ENCODE measurements at places on chromosomes 3 and 15. TPM values are rescaled to one million over a fixed set of nuclear protein-coding genes. Genes with fewer than 3 reads are reported as not detected.
A peak's percentile ranks its signal among the peaks of the same experiment; 100 is the strongest.

Gene DYNLT2B
- total RNA-seq = 4.4 TPM

DNA sequence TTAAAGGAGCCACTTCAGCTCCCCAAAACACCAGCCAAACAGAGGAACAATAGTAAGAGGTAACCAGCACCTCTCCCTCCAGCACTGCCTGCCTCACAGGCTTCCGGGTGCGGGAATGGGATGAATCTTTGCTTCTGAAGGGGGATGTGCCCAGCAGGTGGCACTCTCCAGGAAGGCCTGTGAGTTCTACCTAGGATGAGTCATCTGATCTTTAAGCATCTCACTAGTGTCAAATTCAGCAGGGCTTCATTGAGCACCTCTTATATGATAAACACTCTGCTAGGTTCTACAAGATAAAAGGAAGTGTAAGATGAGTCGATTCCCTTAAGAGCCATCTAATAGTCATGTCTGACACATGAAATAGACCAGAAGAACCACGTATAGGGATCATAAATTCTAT is 237.4 kb upstream of the UMPS start:
- DNase-seq = no peak

DNA sequence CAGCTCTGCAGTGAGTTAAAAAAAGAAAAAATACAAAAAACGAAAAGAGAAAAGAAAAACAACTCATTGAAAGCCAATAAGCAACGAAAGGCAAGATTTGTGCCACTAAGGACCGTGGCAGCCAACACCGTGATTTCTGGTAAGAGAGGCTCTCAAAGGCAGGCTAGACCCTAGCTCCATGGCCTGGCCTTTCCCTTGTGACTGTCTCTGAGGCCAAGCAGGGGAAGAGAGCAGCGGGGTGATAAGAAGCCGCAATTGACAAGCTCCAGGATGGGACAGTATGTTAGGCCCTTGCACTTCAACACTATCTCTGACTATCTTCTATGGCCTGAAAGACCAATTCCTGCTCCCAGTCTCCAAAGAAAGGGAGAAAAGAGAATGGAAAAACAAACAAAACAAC is 12.4 kb downstream of the APOD start:
- no peak for DNase-seq

Gene CPN2
- 0.26 TPM for total RNA-seq

Gene FBXO40
- total RNA-seq = not detected

DNA sequence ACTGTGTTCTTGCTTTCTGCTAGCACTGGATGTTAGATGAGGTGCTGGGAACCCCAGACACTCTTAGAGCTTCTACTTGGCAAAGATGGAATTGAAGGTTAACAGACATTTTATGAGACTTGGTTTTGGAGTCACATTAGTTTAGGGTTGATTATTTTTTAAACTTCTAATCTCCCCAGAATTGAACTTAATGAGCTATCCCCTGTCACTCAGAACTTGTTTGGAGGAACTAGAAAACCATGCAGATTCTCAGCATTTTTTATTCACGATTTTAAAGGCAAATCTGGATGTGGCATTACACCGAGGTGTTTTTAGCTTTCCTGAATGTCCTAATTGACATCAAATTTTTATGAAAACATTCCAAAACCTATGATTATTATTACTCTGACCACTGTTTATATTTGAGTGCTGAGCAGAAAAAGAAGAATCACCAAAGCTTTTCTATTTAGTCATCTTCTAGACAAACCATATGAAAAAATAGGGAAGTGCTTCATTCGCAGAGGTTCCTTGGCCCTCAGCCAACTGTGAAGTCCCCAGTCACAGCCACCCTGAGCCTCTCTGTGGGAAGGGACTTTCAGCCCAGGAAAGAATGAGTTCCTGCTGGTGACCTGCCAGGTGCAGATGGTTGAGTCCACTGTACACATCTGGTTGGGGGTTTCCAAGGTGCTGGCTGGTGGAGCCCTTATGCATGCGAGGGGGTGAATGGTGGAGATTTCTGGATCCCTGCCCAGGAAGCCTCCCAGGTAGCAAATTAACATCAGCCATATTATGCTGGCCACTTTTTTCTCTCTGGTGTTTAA is 196.0 kb upstream of the TOPAZ1 start:
- peak; percentile 83 for DNase-seq

Gene SUCNR1
- 6.5 TPM for total RNA-seq

DNA sequence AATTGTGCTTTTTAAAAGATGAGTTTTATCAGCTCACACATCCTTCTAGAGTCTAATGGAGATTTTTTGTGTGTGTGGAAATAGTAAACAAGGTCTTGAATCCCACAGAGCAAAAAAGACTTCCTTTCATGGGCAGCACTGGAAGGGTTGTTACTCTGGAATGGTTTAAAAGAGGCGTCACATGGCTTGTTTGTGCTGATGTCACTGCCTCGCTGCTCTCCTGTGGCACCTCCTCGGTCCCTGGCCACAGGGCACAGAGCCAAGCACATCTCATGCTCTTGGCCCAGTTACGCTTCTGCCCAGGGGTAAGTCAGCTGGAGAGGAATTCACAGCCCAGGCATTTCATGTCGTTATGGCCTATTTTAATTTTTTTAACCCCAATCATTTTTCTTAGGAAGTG is 53.2 kb downstream of the PGPEP1L start:
- no peak for DNase-seq

DNA sequence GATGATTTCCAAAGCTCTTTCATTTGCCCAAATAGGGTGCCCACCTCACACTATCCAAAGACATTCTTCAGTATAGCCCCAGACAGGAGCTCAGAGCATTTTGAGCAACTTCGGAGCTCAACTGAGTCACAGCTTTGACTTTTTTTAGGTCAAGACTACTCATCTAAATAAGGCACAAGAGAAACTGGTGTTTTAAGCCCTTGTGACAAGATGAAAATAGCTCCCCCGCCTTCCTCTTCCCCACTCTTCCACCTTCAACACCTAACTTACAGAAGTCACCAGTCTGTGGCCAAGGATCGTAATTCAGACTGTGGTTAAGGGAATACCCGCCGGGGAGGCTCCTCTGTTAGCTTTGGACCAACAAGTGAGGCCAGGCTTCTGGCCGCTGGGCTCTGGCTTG is 60.4 kb upstream of the CA12 start:
- DNase-seq = no peak

Gene GOLGA8J
- total RNA-seq = not detected

- DNase-seq = no peak
Measured at GRCh38 chr15:25596644-25597562, 158.1 kb upstream of the UBE3A start.

- no peak for DNase-seq
Measured at GRCh38 chr15:68485721-68486360, 53.9 kb upstream of the ITGA11 start.

Gene KIF15
- total RNA-seq = 2.5 TPM

GRCh38 chr3:43010638-43011037 is 31.5 kb downstream of the GASK1A start:
- DNase-seq = no peak

DNA sequence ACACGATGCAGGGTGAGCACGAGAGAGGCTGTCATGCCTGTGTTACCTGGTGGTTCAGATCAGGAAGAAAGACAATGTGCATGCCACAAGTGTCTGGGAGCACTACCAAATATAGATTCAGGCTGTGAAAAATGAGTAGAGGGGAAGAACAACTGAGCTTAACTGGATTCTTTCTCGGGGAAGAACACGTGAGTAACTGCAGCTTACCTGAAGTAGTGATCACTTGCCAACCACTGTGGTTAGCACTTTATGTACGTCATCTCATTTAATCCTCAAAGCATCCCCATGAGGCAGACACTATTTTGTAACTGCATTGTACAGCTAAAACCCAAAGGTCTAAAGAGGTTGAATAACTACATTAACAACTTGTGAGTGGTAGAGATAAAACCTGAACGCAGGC is 746.2 kb downstream of the TUSC7 start:
- DNase-seq = no peak

Gene EHD4
- 24.8 TPM for total RNA-seq

Gene SHF
- total RNA-seq = 5.7 TPM

GRCh38 chr15:67051088-67052045 is 14.0 kb upstream of the SMAD3 start:
- no peak for DNase-seq

DNA sequence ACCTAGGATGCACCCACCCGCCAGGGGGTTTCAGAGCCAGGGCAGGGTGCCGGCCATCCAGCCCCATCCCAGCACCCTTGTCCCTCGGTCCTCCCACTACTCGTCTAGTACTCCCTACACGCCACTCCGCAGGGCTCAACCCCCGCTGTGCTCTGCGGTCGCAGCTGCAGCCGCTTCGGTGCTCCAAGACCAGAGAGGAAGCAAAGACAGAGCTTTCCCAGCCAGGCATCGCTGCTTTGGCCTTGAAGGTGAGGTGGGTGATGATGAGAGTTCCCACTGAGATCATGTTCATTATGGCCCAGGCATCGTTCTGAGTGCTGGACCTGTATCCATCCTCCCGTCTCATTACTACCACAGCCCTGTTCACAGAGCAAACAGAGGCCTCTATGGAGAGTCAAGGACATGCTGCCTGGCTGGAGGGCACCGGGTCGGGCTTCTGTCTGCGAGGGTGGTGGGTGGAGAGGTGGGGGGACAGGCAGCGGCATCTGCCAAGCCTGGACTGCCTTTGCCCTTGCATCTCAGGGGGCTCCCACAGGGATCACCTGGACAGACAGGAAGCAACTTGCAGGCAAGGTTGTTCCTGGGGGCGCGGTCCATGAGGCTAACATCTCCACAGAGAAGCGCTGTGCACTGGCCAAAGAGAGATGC is 66.9 kb downstream of the KLF13 start:
- no peak for DNase-seq

DNA sequence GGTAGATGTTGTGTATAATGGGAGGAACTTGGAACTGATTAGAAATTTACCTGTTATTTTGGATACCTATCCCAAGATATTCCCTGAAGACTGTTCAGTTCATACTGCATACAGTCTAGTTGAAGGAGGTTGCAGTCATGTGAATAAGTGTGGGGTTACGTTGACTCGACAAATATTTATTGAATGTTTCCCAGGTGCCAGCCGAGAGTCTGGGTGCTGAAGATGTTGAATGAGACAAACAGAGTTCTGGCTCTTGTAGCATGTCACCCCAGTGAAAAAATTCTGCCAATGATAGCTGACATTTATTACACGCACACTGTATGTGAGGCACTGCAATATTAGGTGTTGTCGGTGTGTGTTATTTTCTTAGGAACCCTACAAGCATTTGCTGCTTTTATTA is 176.0 kb downstream of the KCNMB2 start:
- no peak for DNase-seq

DNA sequence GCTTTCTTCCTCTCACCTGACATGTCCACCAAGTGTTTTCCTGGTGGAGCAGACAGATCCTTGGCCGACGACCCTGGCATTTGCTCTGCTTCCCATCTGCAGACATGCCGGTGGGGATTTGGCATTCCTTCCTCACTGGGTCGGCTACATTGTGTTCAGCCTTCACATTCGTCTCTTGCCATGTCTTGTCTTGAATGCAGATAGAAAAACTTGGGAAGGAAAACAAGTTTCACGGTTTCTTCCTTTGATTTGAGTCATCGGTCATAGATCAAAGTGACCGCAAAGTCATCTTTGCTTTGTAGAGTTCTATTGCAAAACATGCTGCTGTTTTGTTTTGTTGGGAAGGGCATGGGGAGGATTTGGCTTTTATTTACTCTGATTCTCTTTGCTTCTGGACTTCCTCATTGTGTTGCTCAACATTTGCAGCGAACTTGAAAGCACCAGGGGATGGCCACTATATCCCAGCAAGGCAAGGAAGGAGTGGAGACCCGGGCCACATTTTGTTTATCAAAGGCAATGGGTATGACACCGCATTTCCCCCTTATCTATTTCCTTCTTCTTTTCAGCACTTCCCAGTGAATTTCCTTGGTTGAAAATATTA is 321.3 kb downstream of the CACNA2D3 start:
- DNase-seq = no peak

DNA sequence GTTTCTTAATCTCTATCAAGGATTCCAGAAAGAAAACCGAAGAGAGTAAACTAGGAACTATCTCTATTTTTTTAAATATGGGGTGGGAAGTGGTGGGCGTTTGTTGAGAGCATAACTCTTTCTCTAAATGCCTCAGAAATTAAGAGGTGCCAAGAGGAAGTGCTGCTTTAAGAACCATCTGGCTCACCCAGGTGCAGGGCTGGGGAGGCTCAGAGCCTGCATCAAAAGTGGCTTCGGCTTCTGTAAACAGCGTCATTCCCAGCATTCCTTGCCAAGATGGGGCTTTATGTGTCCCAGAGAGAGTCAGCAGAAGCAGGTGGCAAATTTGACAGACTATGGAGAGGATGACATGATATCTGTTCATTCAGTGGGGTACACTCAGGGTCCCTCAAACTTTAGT is 123.3 kb upstream of the BFSP2 start:
- DNase-seq = no peak

- DNase-seq = peak; percentile 65
Measured at GRCh38 chr15:92623435-92623834, 32.1 kb downstream of the FAM174B start.

Gene RBP2
- total RNA-seq = not detected

- DNase-seq = no peak
Measured at GRCh38 chr15:63507878-63508818, 3.8 kb downstream of the USP3 start.
